ENCODE measurements at places on chromosomes 7 and 10.

DNA sequence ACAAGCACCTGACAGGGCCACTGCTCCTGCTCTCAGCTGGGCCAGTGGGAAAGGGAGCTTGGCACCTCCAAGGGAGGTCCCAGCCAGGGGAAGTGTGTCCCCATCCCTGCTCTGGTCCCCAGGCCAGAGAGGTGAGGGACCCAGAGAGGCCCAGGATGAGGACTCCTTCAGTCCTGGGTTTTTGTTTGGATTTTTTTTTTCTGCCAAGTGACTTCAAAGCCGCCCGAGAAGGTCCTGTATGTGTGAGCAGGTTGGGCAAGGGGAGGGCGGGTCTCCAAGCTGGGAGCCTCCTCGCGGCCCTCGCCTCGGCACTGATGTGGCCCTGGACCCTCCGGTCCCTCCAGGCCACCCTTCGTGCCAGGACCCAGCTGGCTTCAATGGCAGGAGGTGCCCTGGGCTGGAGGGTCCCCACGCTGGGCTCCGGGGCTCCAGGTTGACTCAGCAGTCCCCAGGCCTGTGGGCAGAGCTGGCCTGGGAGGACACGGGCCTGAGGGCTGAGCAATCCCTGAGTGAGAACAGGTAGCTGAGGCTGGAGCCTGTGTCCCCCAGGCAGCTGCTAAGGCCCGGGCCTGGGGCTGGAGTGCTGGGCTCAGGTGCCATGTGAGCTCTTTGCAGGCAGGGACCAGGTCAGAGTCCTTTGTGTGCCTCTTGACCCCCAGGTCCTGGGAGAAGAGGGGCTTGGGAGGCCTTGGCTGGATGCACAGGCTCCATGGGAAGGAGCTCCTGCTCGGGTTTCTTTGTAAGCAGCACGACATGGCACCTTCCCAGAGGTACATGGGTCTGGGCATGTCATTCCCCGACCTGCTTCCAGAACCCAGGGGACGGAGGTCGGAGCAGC, 140.6 kb downstream of the FAM53B start:
- no peak for DNase-seq

- no peak for DNase-seq
These were observed 65.2 kb upstream of the EMX2 start for GRCh38 chr10:117477211-117477947.

DNA sequence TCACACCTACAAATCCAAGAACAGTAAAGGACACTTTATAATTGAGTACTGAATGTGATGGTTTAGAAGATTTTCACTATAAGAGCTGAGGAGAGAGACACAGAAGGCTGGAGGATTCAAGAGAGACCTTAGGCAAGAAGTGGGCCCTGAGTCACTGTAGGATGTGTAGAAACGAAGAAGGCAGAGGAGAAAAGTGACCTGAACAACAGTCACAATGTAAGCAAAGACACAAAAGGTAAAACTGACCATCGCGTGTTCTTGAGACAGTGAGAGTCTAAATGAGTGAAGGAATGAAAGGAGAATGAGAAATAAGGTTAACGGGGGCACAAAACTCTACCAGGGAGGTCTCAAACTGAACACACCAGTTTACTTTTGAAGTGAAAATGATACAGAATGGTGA, 298.2 kb upstream of the LRGUK start:
- no peak for DNase-seq

DNA sequence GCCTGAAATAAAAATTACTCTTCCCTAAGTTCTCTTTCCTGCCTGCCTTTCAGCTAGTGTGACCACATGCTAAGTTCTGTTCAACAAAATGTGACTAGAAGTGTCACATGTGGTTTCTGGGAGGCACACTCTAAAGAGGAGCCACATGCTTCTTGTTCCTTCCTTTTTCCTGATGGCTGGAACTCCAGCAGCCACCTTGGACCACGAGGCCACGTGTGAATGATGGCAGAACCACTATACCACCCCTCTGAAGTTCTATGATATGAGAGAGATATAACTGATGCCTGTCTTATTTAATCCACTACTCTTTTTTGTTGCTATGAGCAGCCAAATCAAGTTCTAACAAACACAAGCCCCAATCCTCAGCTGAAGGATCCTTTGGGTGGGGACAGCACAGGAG, 8.1 kb downstream of the PODXL start:
- no peak for DNase-seq

DNA sequence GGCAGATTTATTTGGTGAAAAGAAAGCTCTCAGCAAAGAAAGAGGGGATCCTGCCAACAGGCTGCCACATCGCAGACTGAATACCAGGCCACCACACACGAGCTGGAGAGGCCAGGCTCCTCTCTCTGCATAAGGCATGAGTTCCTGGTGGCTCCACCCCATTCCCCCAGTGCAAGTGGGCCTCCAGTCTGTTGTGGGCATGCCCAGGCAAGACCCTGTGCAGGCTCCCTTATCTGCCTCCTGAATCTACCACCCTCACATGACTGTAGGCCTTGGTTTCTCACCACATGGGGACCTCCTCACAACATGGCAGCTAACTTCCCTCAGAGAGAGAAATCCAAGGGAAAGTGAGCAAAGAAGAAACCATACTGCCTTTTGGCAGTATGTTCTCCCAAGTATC, 26.7 kb upstream of the CUL1 start:
- no peak for DNase-seq

DNA sequence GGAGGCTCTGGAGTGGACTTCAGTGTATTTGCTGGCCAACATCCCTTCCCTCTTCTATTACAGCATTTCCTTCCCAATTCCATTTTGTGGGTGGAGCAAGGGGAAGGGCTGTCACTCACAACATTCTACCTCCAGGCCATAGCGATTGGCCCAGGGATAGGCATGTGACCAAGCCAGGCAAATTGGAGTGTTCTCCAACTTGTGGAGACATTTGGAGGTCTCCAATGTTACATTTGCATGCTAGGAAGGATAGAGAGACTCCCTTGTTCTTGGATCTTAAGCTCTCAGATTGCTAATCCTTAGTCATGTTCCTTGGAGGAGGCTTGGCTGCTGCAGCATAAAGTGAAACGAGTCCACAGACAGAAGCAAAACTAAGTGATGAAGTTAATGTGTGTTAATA, 95.6 kb upstream of the KIF5B start:
- DNase-seq = no peak

GRCh38 chr7:117759950-117760640, 113.1 kb downstream of the CTTNBP2 start:
- no peak for DNase-seq

DNA sequence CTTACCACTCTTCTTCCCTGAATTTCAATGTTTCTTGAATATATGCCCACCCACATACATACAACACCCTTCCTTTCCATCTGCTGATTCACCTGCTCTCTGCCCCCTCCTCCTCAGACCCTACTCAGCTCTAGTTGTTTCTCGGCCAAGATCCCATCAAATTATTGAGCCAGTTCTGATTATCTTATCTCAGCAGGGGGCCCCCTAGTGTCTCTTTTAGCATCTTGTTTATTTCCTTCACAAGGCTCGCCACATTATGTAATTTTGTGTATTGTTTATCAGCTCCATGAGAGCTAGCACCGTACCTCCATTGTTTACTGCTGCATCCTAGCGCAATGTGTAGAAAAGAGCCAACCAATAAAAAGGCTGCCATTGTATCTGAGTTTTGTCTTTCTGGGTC, 71.9 kb downstream of the FAM13C start:
- DNase-seq = no peak

DNA sequence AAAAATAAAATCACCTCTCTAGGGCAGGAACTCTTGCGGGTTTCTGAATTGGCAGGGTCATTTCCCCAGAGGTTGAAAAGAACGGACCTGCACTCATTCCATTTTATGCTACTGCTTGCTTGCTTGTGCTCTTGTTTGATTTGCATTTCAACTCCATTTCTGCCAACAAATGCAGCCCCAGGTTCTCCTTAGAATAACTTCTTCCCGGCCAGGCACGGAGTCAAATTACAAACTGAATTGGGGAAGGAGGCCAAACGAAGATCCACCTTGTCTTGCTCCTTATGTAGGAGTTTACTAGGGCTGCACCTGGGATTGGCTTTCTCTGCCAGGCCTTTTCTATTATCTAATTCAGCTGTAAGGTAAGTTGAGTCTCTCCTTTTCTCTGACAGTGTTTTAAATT, 79.6 kb downstream of the HGF start:
- no peak for DNase-seq

DNA sequence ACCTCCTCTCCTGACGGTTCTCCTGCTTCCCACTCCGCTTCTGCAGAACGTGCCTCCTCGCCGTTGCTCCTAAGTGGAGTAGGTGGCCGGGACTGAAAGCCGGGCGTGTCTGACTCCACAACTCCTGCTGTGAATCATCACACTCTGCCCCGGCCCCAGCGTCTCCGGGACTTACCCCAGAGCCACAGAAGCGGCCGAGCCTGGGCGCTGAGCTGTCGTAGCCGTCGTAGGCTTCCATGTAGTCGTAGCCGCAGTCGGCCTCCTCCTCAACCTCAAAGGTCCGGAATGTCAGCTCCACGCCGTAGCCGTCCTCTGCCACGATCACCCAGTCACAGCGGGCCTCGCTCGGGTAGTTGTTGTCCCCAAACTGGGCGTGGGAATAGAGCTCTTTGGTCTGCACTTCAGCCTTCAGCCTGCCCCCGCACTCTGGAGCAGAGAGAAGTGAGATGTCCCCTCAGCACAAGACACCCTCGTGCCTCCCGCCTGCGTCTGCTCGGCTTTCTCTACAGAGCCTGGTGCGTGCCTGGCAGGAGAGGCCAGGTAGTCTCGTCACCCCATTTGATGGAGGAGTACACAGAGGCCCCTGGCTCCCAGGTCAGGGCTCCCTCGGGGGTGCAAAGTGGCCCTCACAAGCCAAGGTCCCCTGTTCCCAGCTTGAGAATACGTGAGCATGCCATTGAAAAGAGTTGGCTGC, 11.2 kb upstream of the OPALIN start:
- DNase-seq = no peak

DNA sequence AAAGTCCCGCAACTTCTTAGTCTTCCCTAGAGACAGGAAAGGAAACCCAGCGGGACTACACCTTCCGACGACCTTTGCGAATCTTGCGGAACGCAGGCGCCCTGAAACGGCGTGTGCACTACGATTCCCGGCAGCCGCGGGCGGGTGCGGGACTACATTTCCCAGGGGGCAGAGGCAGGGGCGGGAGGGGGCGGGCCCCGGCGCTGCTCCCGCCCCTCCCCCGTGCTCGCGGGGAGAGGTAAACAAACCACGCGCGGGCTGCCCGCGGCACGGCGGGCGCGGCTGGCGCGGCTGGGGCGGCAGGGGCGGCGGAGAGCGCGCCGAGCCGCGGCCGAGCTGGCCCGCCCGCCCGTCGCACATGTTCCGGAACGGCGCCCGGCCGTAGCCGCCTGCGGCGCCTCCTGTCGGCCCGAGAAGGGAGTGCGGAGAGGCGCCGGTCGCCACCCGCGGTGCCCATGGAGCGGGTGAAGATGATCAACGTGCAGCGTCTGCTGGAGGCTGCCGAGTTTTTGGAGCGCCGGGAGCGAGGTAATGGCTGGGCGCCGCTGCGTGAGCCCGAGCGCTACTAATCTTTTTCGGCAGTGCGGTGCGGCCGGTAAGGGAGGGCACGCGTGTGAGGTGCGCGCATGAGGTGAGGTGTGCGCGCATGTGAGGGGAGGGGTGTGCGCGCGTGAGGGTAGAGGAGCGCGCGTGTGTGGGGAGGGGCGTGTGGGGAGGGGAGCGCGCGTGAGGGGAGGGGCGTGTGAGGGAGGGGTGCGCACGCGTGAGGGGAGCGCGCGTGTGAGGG, 18.5 kb downstream of the MXI1 start:
- peak; percentile 87 for DNase-seq

GRCh38 chr7:73308074-73308664, 457 bp downstream of the NSUN5 start:
- DNase-seq = no peak

GRCh38 chr7:86025807-86026206, 617.9 kb upstream of the GRM3 start:
- no peak for DNase-seq

GRCh38 chr10:113822174-113822573, 31.7 kb downstream of the DCLRE1A start:
- DNase-seq = no peak

DNA sequence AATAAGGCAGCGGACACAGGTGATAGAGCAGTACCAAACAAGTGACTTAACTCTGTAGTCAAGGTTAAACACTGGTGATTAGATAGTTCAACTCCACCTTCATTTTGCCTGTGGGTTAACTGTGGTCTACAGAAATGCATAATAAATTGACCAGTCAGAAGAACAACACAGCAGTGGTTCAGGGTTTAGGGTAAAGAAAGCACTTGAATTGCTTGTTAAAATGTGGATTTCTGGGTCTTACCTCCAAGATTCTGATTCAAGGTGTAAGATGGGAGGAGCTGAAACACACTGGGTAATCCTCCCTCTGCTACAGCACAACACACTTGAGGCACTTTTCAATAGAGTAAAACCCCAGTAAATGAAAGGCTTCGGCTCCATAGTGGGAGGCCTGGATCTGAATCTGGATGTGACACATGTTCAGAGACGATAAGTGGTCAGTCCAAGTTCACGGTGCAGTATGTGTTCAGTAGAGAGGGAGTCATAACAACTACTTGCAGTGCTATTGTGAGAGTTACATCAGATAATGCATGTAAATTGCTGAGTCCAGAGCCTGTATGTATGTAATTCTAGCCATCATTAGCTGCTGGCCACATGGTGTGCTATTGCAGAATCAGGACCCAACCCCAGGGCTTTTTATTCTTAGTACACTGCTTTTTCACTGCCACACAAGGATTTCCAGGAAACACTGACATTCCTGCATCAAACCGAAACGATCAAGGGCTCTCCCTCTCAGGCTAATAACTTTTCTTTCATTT, 141.7 kb downstream of the SORCS1 start:
- DNase-seq = no peak

- DNase-seq = no peak
These were observed 60.5 kb downstream of the PON1 start for GRCh38 chr7:95263785-95264362.

DNA sequence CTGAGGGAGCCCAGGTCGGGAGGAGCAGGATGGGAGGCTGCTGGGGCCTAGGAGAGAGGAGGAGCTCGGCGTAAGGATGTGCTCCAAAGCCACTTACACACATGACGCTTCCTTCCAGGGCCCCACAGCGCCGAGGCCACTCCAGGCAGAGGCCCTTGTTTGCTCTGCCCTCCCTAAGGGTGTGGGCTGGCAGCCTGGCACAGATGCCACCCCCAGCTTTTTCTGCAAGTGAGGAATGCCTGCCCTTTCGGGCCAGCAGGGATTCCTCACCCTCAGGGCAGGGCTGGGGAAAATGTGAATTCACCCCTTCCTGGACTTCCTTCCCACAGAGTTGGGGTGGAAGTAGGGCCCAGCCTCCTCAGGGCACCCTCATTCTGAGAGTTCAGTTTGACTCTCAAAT, 5.6 kb upstream of the AQP1 start:
- DNase-seq = no peak
